Activated CD8-positive, alpha-beta memory T cell treated with anti-CD3 and anti-CD28 coated beads for 1 hour (primary cell): ENCODE measurements at places on chromosomes 1 and 21.

DNA sequence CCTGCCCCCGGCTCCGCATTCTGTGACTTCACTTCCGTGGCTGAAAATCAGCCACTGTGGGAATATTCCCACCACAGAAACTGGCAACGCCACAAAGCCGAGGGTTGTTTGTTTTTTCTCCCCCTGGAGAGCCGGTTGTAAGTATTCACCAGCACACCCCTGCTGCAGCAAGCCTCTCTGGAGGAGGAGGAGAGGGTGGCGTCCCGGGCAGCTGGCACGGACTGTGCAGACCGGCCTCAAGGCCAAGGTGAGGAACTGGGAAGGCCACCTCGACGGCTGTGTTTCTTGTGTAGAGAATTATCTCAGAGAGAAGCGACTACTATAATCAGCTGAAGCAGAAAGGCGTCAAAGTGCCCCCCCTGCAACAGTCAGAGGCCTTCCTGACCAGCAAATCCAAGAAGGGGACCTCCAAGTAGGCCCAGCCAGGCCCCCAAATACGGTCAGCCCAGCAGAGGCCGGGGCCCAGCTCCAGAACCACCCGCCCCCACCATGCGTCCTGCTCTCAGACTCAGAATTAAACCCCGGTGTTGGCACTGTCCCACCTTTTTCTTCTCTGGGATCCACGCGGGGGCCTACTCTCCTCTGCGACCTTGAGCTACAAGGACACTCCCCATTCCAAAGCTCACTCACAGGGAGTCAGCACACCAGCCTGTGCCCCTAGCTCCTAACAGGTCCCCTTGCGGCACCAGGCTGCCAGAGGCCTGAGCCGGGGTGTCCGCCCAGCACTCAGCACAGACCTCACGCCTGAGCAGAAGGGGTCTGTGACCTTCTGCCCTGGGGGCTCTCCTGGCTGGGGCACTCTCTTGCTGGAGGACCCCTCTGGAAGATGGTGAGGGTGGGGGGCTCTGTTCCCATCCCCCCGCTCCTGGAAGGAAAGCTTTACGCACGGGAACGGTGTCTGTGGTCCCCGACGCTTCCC is 1.2 kb upstream of the SMIM1 start:
- DNase-seq: no peak

DNA sequence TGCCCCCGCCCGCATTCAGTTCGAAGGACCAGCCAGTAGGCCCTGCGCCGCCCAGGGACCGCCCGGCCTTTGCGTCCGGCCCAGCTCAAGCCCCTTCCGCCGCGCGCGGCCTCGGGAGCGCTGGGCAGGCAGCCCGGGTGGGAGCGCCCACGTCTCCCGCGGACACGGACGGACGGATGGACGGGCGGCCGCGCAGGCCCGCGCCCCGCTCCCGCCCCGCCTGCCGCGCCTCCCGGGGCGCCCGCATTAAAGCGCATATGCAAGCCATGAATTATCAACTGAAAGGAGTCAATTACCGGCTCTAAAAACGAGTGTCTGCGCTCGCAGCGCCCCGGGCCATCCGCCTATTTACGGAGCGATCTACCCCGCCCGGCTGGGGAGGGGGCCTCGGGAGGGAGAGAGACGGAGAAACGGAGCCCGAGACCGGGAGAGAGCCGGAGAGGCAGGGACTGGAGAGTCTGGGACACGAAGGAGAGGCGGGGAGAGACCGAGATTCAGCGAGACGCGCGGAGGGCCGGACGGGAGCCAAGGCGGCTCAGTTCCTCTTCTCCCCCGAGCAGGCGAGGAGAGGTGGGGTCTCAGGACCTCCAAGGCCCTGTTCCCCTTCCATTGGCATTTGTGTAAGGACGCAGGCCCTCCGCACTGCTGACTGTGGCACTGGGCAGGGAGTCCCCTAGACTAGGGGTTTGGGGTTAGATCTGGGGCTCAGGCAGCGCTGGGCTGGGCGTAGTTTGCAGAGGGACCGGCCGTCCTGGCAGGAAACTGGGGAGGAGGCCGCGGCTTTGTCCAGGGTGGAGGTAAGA is 41.3 kb upstream of the DMBX1 start:
- no peak for DNase-seq

DNA sequence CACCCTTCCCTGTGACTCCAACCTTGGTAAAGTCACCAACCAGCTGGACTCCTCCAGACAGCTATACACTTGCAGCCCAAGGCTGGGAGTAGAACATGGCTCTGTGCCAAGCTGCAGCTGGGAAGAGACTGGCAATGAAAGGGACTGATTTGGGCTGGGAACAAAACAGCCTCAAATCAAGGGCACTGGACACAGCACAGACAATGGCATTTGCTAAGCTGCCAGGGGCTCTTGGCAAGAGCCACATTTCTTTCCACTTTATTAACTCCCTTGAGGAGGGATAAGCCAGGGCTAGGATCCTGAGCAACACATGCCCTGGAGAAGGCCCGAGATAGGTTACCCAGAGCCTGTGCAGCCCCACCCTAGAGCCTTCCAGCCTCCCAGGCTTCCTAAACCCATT is 12.0 kb downstream of the SYT11 start:
- no peak for DNase-seq

DNA sequence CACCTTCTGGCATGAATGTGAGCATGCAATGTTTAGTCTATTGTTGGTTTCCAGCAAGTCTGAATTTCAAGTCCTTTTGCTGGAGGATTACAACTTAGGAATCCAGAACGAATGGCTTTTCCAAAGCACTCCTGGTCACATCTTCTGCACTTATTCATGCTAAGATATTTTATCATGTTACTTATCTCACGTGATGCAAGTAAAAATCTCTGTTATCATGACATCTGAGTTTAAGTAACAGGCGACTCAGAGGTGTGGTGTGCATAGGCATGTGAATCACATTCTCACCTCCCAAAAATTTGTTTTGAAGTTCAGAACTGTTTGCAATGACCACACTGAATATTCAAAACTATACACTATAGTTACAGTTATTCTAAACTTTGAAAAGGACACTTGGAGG is 204.8 kb upstream of the FGGY start:
- DNase-seq: no peak

GRCh38 chr1:52424231-52424636 is 19.8 kb downstream of the PRPF38A start:
- no peak for DNase-seq

GRCh38 chr1:209062863-209063262 is 520.7 kb upstream of the CAMK1G start:
- no peak for DNase-seq
